ENCODE measurements at places on chromosomes 2 and 18.

- DNase-seq: no peak
Measured at GRCh38 chr2:101771227-101771902, 73.9 kb downstream of the MAP4K4 start.

DNA sequence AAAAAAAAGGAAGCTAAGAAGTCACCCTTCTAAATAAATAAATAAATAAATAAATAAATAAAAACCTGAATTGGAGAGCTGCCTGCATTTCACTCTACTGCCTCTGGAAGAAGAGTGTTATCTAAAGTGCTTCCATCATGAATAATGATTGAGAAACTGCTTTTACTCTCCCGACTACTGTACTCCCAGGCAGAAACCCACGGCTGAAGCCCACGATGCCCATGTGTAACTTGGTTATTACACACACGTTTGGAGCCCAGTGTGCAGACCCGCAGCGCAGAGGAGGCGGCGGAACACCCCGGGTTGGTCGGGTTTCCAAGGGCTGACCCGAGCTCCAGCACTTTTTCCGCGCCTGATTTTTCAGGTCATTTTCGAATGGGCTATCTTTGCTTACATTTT is 697 bp upstream of the SPATS2L start:
- peak; percentile 59 for DNase-seq

GRCh38 chr2:202771741-202772460 is 99.7 kb downstream of the ICA1L start:
- peak; percentile 16 for DNase-seq

DNA sequence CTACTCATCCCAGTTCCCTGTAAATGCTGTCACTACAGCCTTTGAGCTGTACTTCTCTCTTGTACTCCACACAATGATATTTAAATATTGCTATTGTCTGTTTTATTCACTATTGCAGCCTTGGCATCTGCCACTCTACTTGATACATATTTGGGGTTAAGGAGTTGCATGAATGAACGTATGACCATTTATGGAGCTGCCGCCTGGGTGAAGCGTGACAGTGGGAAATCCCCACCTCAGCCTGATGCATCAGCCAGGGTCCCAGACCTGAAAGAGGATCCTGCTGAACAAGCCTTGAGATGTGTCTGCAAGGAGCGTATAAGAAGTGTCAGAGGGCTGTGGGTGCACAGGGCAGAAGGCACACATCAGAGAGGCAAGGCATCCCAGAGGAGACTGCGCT is 39.1 kb downstream of the MRPL35 start:
- DNase-seq: no peak

GRCh38 chr2:95071856-95072255 is 46.3 kb downstream of the MAL start:
- no peak for DNase-seq

DNA sequence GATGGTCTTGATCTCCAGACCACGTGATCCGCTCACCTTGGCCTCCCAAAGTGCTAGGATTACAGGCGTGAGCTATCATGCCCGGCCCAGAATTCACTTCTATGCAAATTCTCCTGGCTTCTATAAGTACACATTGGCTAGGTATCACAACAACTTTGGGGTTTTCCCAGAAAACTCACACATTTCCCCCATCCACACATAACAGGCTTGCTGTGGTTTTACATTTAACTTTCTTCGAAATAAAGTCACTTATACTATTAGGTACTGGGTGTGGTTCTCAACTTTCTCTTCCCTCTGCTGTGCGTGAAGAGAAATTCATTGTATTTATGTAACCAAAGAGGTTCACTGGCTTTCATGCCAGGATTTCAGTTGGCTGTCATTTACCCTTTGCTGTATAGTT is 439.4 kb upstream of the CWC22 start:
- no peak for DNase-seq

GRCh38 chr18:70047931-70048603 is 100.4 kb upstream of the CD226 start:
- DNase-seq: no peak

DNA sequence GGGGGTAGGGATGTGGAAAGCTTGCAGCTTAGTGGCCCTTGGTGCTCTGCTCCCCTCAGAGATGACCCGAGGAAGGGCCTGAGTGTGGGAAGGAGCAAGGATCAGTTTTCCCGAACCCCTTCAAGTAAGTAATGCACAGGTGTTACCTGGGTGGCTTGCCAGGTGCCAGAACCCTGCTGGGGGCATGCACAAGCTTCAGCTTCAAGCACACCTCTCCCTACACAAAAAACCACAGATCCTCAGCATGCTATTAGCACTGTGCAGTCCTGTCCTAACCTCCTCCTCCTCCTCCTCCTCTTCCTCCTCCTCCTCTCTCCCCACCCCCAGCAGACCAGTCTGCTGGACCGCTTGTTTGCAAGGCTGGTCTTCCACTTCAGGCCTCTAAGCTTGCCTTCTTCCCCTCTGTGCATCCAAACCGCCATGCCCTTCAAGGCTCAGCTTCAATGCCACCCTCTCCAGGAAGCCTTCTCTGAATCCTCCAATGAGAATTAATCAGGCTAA is 114.8 kb downstream of the ACAA2 start:
- DNase-seq: no peak

DNA sequence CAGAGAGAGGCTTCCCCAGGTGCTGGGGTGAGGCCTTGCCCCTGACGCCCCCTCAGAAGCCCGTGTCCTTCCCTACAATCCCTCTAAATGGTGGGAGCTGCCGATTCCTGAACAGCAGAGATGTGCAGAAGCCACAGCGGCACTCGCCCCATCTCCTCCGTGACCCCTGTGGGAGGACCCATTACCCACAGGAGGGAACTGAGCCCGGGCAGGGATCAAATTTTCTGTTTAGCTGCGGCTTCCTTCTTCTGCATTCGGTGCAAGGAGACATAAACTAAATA is 181.2 kb upstream of the RAB6C start:
- DNase-seq: no peak
